CD8-positive, alpha-beta T cell (primary cell): ENCODE measurements at places on chromosomes 3 and 15. TPM values are rescaled to one million over a fixed set of nuclear protein-coding genes. Genes with fewer than 3 reads are reported as not detected.

Gene CNTN4
- total RNA-seq: not detected

Gene CHST13
- not detected for total RNA-seq

Gene ITIH1
- not detected for total RNA-seq

Gene RPP25
- 0.28 TPM for total RNA-seq

Gene TMPRSS7
- total RNA-seq: not detected

Gene MYRIP
- not detected for total RNA-seq

Gene ATP13A4
- total RNA-seq: 1.8 TPM

Gene CCR3
- not detected for total RNA-seq

Gene MCTP2
- 16.5 TPM for total RNA-seq

Gene PLSCR5
- total RNA-seq: not detected

Gene ZNF80
- 1.6 TPM for total RNA-seq

Gene KIAA1143
- total RNA-seq: 29.7 TPM

Gene MORC1
- not detected for total RNA-seq

Gene GOLGA8J
- not detected for total RNA-seq

Gene CLRN1
- total RNA-seq: not detected

Gene MKRN2OS
- not detected for total RNA-seq

Gene CASR
- not detected for total RNA-seq

Gene LEO1
- 9.4 TPM for total RNA-seq

Gene DLEC1
- total RNA-seq: 1.9 TPM

Gene NDN
- not detected for total RNA-seq

Gene DPPA2
- total RNA-seq: not detected

Gene ZBED2
- total RNA-seq: 0.22 TPM

Gene ANKUB1
- not detected for total RNA-seq

Gene SNTN
- total RNA-seq: not detected

Gene LDHAL6B
- not detected for total RNA-seq

Gene PDZRN3
- total RNA-seq: not detected

Gene KCNH8
- 0.16 TPM for total RNA-seq

Gene RLBP1
- total RNA-seq: not detected
